ENCODE measurements at places on chromosomes 6 and 20.

GRCh38 chr20:17679941-17680835 lies 1.9 kb downstream of the RRBP1 start:
- DNase-seq: no peak

GRCh38 chr6:33779895-33780294 lies 9.0 kb downstream of the LEMD2 start:
- no peak for DNase-seq

DNA sequence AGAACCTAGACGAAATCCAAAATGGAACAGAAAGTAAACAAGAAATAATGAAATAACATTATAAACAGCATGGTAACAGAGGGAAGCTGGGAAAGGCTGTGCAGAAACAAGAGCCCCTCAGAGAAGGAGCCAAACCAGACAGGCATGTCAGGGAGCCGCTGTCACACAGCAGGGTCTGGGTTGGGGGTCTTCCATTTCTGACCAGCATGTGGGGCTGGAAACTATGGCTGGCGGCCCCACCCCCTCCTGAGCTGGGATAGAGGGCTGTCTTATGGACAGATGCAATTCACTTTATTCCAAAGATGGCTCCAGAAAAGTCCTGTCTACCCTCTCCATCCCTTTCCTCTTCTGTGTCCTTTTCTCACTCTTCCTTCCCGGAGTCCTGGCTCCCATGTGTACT lies 27.3 kb downstream of the C6orf89 start:
- no peak for DNase-seq

- no peak for DNase-seq
Observed at GRCh38 chr6:21947731-21948386, 349.0 kb downstream of the PRL start.

DNA sequence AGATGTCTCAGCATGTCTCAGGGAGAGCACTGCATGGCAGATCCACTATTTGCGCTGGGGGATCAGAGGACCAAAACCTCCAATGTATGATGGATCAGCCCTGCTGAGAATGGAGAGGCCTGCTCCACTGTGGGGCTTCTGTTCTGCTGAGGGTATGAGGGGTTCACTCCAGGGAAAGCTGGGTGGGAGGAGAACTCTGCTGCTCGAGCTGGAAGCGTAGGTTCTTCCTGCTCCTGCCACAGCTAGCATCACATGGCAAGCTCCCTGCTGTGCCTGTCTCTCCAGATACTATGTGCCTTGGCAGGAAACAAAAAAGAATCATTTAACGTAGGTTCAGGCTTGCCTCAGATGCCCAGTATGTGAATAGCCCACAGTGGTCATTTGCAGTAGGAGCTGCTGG lies 105.8 kb downstream of the EPM2A start:
- DNase-seq: no peak

DNA sequence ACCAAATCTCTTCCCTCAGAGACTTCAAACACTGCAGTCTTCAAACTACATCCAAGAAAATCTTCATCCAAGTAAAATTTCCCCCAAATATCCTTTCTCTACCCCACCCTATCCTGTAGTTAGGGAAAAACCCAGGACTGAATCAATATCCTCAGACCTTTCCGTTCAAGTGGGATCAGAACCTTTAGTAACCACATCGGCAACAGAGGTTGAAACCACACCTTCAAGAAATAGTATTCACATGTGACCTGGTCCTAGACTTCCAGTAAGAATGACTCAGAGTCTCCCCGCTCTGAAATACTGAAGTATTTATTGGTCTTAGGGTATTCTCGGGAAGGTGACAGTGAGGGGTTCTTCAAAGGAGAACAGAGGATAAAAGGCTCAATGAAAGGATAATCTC lies 8.7 kb downstream of the HLA-DPA1 start:
- DNase-seq: no peak

DNA sequence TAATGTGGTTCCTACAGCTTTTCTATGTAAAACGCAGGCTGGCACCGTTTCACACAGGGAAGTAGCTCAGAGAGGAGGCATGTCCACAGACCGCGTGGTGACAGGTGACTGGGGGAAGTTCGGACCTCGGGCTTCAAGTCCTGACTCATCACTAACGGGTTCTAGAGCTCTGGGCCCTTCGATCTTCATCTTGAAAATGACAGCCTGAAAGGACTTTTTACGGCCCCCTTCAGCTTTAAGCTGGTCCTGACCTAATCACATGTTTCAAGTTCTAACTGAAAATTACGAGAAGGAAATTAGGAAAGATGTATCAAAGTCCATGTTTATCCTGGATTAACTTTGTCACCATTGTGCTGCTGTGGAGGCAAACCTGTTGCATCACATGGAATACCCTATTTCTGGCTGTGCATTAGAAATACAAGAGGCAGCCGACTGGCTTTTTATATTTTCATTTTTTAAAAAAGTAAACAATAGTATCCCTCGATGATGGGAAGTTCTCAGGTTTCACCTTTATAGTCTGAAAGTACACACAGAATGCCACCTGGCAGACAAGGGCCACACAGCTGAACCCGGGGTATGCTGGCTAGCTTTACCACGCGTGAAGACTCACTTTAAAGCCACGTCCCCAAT lies 2.0 kb downstream of the MAN1A1 start:
- peak; percentile 14 for DNase-seq

DNA sequence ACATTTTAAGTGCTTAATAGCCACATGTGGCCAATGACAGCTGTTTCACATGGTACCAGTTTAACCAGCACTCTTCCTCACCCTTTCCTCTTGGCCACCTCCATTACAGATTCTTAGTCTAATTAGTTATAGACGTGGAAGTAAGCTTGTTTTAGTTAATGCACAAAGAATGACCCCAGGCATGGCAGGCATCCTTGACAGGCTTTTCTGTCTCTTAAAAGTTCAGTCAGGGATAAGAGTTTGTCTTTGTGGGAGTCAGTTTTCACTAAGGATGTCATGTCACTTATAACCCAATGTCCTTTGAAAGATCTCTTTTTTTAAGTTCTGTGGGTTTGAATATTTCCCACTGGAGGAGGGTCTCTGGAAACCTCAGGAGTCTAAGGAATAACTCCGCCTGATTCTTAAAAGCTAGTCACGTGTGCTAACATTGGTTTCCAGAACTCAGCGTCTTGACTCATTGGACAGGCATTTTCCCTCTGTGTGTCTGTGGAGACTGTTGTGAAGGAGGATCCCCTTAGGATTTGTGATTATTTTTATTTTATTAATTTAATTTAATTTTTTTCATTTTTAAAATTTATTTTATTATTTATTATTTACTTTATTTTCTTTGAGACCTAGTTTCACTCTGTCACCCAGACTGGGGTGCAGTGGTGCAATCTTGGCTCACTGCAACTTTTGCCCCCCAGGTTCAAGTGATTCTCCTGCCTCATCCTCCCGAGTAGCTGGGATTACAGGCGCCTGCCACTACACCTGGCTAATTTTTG lies 171.4 kb downstream of the ZFAND3 start:
- no peak for DNase-seq

GRCh38 chr20:10961651-10962288 lies 288.0 kb upstream of the JAG1 start:
- DNase-seq: no peak

- no peak for DNase-seq
Observed at GRCh38 chr20:33568868-33569801, 79.2 kb downstream of the CBFA2T2 start.

DNA sequence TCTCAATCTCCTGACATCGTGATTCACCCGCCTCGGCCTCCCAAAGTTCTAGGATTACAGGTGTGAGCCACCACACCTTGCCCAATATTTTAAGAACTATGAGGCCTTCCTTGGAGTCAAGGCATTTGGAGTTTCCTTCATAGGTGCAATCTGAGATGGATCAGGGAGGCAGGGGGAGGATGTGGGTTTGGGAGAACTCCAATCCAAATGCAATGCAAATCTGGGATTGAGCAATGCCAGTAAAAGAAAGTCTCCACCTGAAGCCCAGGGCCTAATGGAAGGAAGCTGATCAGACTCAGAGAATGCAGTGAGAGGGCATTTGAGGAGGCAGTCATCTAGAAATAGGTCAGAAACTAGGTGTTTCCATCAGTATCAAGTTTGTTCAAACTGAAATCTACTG lies 21.2 kb downstream of the RSPH3 start:
- DNase-seq: no peak

- no peak for DNase-seq
Observed at GRCh38 chr20:36861875-36862801, 13.8 kb upstream of the TLDC2 start.

GRCh38 chr6:57177545-57178265 lies 5.6 kb downstream of the BAG2 start:
- no peak for DNase-seq

GRCh38 chr6:140380427-140381218 lies 1006.2 kb upstream of the CITED2 start:
- no peak for DNase-seq

GRCh38 chr6:15102241-15102640 lies 143.6 kb upstream of the JARID2 start:
- no peak for DNase-seq
